ENCODE measurements at places on chromosomes 6 and 20.

GRCh38 chr6:38091613-38092012 is 272.1 kb downstream of the ZFAND3 start:
- DNase-seq, result no peak

GRCh38 chr6:151131324-151132007 is 108.3 kb upstream of the AKAP12 start:
- no peak for DNase-seq

DNA sequence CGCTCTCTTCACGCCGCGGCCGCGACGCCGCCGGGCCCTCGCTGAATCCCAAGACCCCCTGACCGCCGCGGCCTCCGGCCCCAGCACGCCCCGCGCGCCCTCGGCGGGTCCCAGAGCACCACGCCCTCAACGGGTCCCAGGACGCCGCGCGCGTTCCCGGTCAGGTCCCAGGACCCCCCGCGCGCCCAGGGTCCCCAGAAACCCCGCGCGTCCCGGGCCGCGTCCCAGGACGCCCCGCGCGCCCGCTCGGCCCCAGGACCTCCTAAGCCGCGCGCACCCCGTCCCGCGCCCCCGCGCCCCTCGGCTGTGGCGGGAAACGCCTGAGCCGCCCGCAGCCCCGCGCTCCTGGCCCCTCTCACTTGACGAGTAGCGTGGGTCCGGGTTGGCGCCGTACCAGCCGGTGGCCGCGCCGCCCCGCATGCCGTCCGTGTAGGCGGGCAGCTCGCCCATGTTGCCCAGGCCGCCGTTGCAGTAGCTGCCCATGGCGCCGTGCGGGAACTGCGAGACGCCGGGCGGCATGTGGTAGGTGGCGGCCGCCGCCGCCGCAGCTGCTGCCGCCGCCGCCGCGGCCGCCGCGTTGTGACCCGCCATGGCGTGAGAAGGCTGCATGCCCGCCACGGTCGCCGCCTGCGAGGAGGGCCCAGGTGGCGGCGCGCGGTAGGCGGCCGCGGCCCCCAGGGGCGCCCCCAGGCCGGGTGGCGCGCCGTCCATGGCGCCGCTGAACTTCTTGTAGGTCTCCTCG is 556 bp downstream of the NKX2-4 start:
- DNase-seq, result no peak

DNA sequence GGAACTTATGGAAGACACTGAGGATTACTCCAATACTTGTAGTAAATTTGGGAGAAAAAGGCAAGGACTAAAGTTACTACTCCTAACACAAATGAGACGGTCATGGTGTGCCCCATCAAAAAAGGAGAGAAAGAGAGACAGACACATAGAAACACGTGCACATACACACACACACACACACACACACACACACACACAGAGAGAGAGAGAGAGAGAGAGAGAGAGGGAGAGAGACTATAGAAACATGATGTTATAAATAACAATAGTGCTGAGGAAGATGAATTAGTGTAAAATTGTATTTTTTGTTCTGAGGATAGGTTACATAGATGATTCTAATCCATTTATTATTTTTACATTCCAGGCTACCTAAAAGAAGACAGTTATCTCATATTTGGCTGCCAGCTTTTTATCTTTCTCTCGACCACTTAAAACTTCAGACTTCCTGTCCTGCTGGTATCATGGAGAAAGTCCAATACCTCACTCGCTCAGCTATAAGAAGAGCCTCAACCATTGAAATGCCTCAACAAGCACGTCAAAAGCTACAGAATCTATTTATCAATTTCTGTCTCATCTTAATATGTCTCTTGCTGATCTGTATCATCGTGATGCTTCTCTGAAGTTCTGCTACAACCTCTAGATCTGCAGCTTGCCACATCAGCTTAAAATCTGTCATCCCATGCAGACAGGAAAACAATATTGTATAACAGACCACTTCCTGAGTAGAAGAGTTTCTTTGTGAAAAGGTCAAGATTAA is 10.5 kb downstream of the PLN start:
- DNase-seq, result no peak

DNA sequence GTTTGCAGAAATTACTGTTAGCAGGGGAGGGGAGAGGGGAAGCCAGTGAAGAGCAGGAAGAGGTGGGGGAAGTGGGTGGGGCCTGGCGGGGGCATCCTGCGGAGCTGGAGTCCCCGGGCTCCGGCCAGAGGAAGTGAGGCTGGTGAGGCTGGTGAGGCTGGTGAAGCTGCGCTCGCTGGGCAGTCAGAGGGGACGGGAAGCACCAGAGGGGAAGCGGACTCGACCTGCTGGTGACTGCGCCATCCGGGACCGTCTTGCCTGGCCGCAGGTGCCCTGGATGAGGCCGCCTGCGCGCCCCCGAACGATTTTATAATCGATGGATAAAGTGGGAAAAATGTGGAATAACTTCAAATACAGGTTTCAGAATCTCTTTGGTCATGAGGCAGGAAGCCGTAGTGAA is 635.3 kb upstream of the MARCKS start:
- no peak for DNase-seq

- DNase-seq, result no peak
Observed at GRCh38 chr6:326896-327537, 34.7 kb downstream of the DUSP22 start.

DNA sequence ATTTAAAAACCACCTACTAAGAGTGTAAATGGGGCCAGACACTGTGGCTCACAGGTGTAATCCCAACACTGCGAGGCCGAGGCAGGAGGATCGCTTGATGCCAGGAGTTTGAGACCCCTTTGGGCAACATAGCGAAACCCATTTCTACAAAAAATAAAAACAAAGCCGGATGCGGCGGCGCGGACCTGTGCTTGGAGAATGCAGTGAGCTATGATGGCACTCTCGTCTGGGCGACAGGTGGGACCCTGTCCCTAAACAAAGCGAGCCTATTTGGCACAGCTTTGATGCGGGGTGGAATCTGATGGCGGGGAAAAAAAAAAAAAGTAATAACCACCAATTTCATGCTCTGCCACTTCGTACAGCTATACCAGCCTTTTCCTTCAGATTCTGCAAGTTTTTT is 1.1 kb downstream of the TCP1 start:
- DNase-seq, result no peak

DNA sequence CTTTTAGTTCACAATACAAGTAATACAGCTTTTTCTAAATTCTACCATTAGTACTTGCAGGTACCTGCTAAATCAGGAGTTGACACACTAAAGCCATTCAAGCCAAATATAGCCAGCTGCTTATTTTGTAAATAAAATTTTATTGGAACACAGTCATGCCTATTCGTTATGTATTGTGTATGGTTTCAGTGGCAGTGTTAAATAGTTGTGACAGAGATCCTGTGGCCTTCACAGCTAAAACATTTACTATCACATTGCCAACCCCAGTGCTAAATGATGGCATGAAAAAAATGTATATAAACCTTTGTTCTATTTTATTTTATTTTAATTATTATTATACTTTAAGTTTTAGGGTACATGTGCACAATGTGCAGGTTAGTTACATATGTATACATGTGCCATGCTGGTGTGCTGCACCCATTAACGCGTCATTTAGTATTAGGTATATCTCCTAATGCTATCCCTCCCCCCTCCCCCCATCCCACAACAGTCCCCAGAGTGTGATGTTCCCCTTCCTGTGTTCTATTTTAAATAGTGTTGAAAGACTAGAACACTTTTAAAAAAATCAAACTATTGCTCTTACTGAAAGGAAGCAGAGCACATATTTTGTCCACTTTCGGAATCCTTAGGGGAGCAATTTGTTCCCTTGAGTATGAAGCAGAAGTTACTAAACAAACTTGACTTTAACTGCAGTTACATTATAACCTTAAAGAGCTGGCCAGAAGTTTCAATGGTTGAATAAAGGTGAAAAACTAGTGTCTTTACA is 115.7 kb downstream of the PRIM2 start:
- DNase-seq, result no peak

- no peak for DNase-seq
Observed at GRCh38 chr6:36334832-36335459, 1.7 kb downstream of the BNIP5 start.

- no peak for DNase-seq
Observed at GRCh38 chr6:49233483-49233882, 229.6 kb downstream of the MMUT start.

- DNase-seq, result no peak
Observed at GRCh38 chr6:39210450-39210849, 18.8 kb downstream of the KCNK5 start.

DNA sequence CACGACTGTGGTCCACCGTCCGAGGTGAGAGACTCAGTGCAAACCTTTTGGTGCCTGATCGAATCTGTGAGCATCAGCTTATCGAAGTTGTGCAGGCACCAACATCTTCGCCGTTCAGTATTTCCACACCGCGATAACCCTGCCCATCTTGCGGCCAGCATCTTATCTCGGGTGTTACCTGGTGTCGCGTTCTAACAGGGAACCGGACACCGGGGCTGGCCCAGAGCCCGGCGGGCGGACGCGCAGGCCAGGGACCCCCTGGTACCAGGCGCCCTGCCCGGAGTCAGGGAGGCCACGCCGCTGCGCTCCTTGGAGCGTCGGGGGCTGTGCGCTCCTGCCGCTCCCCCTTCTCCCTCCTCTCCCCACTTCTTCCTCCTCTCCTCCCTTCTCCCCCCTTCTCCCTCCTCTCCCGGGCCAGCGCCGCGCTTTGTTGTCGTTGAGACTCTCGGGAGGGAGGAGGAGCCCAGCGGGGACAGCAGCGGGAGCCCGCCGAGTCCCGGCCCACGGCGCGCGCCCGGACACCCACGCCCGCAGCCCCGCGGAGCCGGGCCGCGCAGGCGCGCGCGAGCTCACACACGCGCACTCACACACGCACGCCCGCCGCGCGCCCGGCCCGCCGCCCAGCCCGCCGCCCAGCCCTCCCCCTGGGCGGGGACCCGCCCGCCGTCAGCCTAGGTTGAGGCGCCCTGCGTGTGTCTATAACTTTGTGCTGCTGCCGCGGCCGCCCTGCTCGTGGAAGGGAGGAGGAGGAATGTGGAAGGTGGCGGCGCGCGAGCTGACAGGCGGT is 1.4 kb upstream of the FOXO3 start:
- DNase-seq, result peak; percentile 85

DNA sequence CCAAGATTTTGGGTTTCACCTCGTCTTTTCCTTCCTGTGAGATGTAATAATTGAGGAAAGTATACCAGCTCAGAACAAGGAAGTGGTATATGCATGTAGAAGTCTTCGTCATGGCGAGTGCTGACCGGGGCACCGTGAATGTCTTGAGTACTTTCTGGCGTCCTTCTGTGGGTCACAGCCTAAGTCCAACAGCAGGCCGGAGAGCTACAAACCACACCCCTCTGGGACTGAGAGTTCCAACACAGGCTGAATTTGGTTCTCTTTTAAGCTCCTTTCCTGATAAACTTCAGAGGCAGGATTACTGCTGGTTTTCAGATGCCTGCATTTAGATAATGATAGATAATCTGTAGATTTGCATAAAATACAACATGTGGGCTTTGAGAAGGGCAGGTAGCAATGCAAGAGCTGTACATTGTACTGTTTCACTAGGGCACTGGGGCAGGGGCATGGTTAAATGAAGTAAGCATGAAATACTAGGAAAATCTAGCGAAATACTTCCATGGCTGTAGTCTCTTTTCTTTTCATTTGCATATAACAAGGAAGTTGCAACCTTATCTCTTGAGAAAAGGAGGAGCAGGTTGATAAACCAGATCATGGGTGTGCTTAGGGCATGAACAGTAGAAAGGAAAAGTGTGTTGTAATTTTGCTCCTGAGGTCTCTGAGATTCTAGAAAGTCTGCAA is at the start of gene ADTRP:
Gene ADTRP (minus strand): TSS at position 156 of the 681 bp plus-strand sequence. CDS start 44 bp downstream, at position 112.
- DNase-seq, result no peak

GRCh38 chr6:42051268-42051653 is 937 bp downstream of the TAF8 start:
- no peak for DNase-seq

- no peak for DNase-seq
Observed at GRCh38 chr6:55604021-55604420, 25.0 kb upstream of the HMGCLL1 start.

DNA sequence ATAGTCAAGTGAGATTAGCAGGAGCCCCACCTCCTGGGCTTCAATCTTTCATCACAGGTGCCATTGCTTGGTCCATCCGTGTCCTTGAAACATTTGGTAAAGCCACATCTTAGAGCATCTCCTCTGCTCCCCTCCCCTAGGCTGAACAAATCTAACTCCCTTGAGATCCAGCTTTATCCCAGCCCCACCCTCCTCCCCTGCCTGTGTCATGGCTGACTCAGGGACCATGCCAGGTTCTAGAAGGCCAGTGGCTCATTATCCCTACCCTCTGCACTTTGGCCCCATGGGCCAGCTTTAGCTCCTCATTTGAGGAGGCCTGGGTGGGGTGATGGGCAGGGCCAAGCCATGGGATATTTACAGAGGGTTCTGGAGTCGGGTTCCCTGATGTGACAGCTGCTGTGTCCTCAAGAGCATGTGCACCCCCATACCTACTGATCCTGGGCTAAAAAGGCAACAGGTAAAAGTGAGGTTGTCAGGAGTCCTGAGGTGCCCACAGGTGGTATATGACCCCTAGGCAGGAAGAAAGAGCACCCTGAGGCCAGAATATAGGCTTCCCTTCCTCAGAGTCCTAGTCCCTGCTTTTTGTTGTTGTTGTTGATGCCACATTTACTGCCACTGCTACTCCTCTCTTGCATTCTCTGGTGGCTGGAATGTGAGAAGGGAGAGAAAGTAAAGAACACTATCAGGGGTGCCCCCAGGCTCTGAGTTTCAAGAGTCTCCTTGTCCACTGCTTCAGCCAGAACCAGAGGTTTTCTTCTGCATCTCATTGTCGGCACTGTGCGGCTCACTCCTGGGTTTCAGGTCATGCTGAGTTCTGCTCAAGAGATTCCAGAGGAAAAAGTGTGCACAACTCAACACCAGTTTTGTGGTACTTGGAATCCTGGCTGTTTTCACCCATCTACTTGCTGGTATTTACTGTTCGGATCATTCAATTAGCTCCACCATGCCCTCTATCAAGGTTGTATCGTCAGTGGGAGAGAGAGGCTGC is 228.4 kb downstream of the LRFN2 start:
- no peak for DNase-seq

DNA sequence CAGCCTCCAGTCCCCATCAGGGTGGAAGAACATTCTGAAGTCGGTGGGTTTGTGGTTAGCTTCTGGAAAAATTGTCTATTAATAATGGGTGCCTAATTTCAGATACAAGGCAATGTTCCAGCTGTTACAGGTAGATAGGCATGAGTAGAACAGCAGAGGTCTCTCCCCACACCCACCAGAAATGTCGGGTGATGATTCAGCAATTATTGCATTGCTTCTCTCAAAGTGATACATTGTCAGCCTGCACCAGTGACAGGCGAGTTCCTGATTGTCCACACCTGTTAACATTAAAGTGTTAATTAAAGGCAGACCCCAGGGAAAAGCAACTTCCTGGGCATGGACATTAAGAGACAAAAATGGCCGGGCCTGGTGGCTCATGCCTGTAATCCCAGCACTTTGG is 18.9 kb upstream of the CLVS2 start:
- DNase-seq, result no peak

GRCh38 chr6:1396952-1397868 is 7.8 kb downstream of the FOXF2 start:
- no peak for DNase-seq

DNA sequence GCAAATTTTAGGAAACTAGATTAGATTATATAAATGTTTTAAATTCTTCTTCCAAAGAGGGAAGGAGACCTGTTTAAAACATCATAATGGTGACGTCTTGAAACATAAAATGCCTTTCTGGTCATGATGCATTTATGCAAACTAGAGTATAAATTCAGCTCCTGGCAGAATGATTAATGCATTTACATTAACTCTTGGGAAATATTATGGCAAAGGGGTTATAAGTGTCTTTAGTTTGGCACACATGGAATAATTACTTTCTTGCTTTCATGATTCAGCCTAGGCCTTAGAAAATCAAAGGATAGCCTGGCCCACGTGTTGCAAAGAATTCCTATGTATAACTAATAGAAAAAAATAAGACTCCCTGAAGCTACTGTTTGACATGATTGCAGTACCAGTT is 639.2 kb downstream of the RFPL4B start:
- DNase-seq, result no peak

Data from NCI-H524 (cell line).